Left ventricle myocardium superior (tissue), 1 donor: ENCODE measurements at places on chromosomes 16 and 17.

DNA sequence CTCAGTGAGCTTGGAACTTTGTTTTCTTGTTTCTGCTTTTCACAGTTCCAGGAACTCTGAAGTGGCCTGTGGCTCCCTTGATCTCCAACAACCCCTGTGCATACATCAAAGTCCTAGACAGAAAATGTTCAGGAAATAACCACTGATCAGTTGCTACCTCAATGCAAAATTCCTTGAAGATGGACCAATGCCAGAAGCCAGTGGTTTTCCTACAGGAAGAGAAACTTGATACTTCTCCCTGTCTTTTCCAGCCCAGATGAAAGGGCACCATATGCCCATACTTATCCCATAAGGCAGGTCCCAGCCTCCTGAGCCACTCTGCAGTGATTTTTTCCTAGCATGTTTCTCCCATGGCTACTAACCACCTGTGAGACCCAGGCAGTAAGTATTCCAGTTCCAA is 12.3 kb upstream of the CDRT4 start:
- no peak for DNase-seq

DNA sequence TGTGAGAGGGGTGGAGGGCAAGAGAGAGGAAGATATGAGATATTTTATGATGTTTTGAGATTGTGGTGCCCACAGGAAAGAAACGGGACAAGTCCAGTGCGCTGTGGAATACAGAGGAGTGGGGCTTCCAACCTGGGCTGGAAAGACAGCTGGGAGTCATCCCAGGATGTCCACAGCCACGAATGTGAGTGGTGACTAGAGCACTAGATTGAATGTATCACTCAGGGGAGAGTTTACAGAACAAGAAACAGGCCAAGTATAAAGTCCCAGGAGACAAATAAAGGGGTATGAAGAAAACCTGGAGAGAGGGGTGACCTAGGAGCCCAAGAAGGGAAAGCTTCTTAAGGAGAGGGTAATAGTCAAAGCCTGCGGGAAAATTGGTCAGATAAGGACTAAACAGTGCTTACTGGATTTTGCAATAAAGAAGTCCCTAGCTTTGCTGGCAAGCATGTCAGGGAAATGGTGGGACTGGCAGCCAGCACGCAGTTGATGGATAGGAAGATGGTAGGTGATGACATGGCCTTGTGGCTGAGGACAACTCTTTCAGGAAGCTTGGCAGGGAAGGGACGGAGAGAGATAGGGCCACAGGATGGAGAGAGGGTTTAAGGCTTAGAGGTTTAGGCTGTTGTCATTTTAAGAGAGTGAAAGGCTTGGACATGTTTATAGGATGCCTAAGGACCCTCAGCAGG is 114.5 kb downstream of the AXIN2 start:
- DNase-seq = peak; percentile 48

GRCh38 chr17:4033751-4034251 is 69.6 kb upstream of the ATP2A3 start:
- DNase-seq = no peak

DNA sequence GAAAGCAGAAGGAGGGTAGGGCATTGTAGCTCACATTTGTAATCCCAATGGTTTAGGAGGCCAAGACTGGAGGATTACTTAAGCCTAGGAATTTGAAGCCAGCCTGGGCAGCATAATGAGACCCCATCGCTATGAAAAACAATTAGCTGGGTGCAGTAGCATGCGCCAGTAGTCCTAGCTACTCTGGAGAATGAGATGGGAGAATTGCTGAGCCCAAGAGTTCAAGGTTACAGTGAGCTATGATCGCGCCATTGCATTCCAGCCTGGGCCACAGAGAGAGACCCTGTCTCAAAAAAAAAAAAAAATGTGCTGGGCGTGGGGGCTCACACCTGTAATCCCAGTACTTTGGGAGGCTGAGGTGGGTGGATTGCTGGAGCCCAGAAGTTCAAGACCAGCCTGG is 5.0 kb downstream of the ATF7IP2 start:
- no peak for DNase-seq

DNA sequence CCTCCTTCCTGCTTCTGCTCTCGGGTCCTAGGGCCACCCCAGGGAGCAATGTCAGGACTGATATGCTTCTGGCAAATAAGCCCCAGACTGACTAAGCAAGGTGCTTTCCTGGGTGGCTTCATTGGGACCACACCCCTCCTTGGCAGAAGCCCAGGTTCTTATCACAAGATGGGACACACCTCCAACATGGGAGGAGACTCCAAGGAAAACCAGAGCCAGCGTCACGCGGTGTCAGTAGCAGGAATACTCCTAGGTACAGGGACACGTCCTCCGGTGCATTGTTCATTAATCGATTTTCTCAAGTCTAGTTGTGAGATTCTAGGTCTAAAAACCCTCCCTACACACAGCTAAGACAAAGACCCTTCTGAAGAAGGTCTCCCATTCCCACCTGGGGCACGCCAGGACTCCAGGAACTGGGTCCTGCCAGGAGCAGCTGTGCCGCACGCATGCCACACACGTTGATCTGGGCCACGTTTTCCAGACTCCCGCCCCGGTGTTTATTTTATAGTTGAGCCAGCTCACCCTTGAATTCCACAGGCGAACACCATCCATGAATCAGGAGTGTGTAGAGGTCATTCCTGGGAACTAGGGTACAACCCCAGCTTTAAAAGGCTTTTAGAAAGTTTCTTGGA is 30.8 kb downstream of the FA2H start:
- DNase-seq = no peak

GRCh38 chr17:79872762-79873161 is 33.5 kb upstream of the CBX4 start:
- DNase-seq = peak; percentile 4

GRCh38 chr17:5665164-5665563 is 80.9 kb upstream of the NLRP1 start:
- no peak for DNase-seq

GRCh38 chr17:57368637-57369336 is 112.5 kb downstream of the MSI2 start:
- no peak for DNase-seq

DNA sequence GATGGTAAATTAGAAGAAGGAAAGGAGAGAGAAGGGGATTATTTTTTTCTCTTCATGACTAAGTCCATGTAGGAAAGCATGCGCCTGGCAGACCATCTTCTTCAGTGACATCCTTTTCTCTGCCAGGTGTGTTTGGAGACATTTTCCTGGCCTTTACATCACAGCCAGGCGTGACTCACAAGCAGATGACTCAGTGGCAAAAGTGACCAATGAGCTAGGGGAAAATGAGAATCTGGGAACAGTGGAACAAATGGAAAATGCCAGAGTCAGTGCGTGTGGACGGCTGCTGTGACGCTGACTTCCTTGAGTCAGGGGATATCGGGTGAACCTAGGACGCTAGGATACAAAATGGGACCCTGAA is 9.4 kb downstream of the KIAA0513 start:
- DNase-seq = no peak

DNA sequence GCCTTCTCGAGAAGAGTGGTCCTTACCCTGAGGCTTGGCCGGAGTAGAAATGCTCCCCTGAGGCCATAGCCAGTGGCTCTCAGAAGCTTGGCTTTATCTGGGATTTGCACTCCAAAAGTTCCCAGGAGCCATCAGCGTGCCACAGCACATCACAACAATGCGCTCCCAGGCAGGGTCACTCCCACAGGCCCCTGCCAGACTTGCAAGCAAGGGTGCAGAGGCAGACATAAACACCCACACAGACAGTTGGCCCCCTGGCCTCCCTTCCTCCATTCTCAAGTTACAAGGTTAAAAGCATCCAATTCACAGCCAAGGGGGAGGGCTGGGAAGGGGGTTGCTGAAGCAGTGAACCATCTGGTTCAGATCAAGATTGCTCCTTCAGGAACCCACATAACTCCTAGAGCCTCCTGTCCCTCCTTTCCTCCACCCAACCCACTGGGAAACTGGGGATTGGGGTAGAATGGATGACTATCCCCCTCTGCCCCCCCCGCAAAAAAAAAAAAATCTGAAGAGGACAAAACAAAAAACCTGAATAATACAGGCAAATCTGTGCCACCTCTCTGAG is 1.8 kb downstream of the ST3GAL2 start:
- no peak for DNase-seq

DNA sequence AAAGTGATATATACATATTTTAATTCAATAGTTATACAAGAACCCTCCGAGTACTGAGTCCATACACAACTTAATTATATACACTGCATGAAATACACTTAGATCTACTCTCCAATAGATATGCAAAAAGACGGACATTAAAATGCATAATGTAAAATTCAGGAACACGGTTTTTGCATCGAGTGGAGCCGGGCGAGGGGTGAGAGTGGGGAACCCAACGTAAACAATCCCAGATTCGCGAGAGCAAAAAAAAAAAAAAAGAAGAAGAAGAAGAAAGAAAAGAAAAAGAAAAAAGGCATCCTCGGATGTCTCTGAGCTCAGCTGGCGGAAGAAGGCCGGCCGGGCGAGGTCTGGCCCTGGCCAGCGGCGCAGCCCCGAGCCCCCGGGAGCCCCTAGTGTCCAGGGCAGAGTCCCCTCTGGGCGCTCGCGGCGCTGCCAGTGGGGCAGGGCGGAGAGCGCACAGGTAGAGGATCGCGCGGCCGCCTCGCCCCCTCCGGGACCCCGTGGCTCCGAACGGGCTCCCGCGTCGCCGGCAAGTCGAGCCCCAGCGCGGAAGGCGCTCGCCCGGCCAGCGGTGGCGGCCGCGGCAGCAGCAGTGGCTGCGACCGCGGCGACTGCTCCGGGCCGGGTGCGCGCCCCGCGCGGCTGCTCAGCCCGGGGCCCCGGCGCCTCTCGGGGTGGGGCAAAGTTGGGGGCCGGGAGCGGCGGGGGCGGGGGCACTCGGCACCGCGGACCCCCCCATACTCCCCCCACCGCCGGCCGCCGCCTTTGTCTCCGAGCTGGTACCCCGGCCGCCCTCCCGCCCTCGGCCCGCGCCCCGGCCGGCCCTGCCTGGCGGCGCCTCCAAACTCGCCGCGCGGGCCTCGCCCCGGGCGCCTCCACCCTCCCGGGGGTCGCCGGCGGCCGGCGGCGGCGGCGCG is 9.6 kb upstream of the ZFHX3 start:
- peak; percentile 71 for DNase-seq

DNA sequence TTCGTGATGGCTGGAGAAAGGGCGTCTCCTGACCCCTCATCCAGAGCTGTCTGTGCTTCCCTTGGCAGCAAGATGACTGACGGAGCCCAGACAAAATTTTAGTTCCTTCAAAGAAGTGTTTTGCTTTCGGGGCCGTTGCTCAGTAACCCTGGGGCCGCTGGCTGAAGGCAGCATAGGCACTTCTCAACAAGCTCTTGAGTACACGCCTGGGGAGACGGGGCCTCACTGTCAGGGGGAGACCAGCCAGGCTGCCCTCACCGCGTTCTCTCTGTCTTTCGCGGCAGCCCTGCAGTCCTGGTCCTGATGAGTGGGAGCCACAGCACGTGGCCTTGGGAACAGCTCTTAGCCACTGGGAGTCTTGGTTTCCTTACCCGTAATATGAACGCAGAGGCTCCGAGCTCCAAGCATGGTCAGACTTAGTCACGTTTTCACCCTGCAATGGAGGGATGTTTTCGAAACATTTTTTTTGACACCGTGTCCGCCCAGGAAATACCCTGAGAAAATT is 86.0 kb downstream of the IRF8 start:
- no peak for DNase-seq

DNA sequence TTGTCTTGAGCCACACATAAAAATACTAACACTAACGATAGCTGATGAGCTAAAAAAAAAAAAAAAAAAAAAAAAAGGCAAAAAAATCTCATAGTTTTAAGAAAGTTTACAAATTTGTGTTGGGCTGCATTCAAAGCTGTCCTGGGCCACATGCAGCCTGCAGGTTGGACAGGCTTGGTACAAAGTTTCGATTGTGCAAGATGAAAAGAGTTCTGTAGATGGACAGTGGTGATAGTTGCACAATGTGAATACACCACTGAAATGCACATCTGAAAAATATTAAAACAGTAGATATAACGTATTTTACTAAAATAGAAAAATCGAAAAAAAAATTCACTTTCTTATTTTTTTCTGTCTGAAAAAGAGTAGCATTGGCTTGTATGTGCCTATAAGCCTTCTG is 42.9 kb downstream of the AMFR start:
- no peak for DNase-seq

DNA sequence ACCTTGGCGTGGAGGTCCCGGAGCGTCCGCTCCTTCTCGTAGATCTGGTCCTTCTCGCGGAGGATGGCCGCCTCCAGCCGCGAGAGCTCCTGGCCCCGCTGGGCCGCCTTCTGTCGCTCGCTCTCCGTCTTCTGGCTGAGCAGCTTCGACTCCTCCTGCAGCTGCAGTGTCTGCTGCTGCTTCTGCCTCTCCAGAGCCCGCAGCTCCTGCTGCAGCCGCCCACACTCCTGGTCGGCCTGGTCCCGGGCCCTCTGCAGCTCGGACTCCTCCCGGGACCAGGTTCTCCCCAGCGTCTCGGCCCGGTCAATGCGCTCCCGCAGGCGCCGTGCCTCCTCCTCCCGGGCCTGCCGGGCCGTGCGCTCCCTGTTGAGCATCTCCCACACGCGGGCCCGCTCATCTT is 7.6 kb downstream of the CDK3 start:
- DNase-seq = no peak

DNA sequence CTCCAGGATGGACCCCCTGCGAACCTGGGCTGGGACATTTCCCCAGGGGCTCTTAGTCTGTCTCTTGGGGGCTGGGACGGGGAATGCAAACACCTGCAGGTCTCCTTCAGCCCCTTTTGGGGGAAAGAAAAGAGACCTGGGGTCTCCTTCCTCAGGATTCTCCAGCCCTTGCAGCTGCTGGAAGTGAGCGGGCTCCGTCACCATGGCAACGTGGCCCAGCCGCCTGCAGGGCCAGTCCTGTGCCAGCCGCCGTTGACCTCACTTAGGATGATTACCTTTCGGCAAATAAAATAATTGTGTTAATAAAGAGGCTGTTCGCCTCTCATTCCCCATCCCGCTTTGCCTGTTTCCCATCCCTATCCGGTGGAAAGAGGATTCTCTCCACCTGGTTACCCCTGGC is 25.7 kb downstream of the MRM1 start:
- DNase-seq = no peak

DNA sequence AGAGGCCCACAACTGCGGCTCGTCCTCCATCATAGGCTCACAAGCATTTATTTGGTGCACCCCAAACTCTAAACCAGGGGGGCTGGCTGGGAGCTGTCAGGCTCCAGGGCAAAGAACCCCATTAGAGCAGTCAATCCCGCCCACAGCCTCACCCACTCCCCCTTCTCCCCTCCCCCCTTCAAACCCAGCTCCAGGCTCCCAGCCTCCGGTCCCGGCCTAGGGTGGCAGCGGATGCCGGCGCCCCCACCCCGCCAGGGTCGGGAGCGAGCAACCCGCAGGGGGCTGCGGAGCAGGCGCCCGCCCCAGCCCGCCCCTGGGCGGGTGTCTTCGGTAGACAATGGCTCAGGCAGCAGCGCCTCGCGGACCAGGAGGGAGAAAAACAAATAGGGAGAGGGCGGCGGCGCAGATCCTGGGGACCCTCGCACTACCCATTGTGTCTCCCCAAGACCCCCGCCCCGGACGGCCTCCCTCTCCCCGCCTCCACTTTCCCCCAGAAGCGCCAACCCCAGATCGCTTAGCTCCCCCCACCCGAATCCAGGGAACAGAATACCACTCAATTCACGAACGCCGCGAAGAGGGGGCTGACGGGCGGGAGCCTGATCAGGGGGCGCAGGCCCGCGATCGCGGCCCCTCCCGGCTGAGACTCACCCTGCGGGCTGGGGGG is 572 bp downstream of the FAM171A2 start:
- DNase-seq = no peak
